ENCODE measurements at places on chromosomes 2 and 18.

- no peak for DNase-seq
Observed at GRCh38 chr2:96897491-96898134, 27.7 kb upstream of the SEMA4C start.

DNA sequence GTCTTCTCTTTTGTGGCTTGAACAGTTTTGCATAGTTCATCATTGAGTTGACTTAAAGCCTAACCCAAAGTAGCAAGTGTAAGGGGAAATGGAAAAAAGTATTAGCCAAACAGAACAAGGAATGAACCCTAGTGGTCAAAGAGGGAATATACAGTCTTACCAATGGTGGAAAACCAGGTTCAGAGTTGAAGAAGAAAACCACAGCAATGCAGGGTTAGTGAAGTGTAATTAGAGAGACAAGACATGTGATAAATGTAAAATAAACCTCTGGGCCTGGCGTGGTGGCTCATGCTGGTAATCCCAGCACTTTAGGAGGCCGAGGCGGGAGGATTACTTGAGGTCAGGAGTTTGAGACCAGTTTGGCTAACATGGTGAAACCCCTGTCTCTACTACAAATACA lies 2.4 kb downstream of the TTN start:
- DNase-seq, result peak; percentile 12

DNA sequence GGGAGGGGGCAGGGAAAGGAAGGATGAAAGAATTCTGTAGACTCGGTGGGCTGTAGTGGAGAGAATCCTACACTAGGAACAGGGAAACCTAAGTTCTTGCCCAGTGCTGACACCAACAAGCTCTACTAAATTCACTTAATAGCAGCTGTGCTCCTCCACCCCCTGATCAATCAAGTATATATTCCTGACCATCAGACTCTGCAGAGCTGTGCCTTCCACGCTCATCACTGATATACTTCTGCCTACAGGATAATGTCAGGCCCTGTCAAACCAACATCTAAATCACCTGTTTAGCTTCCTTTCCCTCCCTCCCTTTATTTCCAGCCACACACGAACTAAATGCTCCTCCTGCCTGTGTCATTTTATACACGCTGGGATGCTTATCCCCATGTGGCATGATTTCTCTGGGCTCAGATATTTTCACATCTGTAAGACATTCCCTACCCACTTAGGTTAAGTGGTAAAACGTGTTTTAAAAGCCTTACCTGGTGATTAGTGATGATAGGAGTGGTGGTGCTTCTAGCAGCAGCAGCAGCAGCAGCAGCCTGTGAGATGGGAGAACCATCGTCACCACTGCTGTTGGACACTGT lies 301.9 kb downstream of the LRRTM1 start:
- no peak for DNase-seq

- DNase-seq, result no peak
Observed at GRCh38 chr2:207434306-207434705, 95.5 kb upstream of the CREB1 start.

DNA sequence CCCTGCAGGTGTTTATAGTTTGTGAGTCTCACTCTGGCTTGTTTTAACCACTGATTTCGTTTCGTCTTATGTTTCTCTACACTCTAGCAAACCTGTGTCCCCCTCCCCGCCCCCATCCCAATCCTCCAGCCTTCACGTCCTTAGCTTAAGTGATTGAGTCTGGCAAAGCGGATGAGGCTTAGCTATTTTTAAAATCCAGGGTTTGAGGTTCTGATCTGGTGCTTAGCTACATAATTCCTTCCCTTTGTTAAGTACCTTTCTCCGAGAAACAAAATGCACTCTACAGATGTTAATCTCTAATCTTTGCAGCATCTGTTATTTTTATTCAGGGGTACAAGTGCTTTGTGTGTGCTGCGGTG lies 7.8 kb downstream of the AGAP1 start:
- DNase-seq, result no peak

GRCh38 chr2:107174171-107174570 lies 288.2 kb upstream of the ST6GAL2 start:
- DNase-seq, result no peak

- DNase-seq, result no peak
Observed at GRCh38 chr2:222701721-222702131, 30.3 kb downstream of the MOGAT1 start.

DNA sequence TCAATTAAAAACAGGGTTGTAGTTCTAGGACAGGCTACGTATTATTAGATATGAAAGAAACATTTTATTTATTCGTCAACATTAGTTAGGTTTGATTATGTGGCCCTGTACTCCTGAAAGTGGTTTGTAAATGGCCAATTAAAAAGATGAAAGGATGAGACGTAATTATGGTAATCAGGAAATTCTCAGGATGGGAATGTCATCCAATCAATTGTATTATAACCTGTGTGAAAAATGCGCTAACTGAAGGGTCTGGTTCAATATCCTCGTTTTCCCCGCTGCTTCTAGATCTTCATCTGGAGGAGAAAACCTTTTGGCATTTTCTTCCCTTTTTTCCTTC lies 5.6 kb upstream of the C18orf32 start:
- DNase-seq, result no peak

GRCh38 chr2:199955007-199955338 lies 318 bp downstream of the TYW5 start:
- no peak for DNase-seq

- no peak for DNase-seq
Observed at GRCh38 chr2:192735447-192735846, 540.7 kb upstream of the TMEFF2 start.

DNA sequence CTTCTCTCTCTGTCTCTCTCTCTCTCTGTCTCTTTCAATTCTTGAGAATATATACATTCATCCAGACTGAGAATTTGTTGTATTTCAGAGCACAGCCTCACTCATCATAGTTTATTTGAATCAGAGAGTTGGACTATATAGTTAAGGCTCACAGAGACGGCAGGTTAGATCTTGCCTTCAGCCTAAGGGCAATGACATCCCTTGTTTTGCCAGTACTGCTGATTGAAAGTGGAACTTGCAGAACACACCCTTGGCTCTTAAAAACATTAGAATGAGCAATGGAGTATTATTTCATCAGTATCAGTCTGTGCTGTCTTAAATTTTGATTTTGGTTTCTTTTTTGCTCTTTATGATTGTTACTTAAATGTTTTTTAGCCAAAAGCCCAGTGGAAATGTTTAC lies 62.0 kb upstream of the DSG1 start:
- no peak for DNase-seq

GRCh38 chr2:98555696-98556095 lies 52.6 kb downstream of the COA5 start:
- DNase-seq, result no peak

GRCh38 chr2:68925295-68925896 lies 27.3 kb downstream of the GKN2 start:
- DNase-seq, result no peak

- no peak for DNase-seq
Observed at GRCh38 chr2:83016343-83017110, 1442.6 kb downstream of the SUCLG1 start.

DNA sequence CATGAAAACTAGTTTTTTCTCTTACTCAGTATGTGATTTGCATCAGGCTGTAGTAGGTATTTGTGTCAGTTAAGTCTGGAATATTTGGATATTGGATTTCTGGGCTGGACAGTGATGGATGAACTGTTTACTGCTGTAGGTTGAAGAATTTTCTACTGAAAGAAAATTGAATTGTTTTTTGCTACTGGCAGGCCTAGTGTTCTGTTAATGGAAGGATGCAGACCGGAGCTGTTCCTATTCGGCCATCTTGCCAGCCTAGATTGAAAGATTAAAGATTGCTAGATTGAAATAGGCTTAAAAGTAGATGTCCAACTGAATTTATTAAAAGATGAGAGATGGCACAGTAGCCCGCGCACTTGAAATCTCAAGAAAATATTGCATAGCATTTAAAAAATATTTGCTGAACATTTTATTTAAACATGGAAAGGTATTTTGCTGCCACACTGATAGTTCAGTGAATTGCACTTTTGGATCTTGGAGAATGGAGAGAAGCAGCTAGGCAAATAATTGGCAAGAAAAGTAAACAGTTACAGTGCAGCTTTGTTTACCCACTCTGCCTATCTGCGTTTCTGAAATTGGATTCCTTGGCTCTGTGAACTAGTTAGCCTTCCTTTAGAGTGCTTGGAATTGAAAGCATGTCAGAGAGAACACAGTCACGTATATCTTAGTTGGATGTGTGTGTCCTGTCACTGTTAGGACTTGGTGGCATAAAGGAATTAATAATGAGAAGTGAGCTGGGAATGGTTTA lies 54.1 kb downstream of the EPB41L5 start:
- no peak for DNase-seq

GRCh38 chr2:2181493-2181892 lies 149.6 kb downstream of the MYT1L start:
- no peak for DNase-seq

GRCh38 chr2:41000906-41001305 lies 549.0 kb upstream of the SLC8A1 start:
- no peak for DNase-seq
